ENCODE measurements at places on chromosomes 6 and 20.

GRCh38 chr6:21965953-21966539 lies 330.8 kb downstream of the PRL start:
- DNase-seq = no peak

- no peak for DNase-seq
These were observed 73.3 kb upstream of the SGK1 start for GRCh38 chr6:134391205-134391604.

- DNase-seq = no peak
These were observed 16.9 kb upstream of the STK35 start for GRCh38 chr20:2084703-2085102.

GRCh38 chr6:41346441-41346840 lies 11.0 kb downstream of the NCR2 start:
- DNase-seq = no peak

GRCh38 chr6:70289299-70289698 lies 13.6 kb downstream of the COL9A1 start:
- DNase-seq = no peak

- DNase-seq = no peak
These were observed 457.9 kb downstream of the HDGFL1 start for GRCh38 chr6:23027281-23027680.

GRCh38 chr6:43299338-43300293 lies 1.6 kb downstream of the SLC22A7 start:
- DNase-seq = no peak

- DNase-seq = no peak
These were observed 1.5 kb downstream of the ZSCAN31 start for GRCh38 chr6:28334286-28335039.

- no peak for DNase-seq
These were observed 17.6 kb downstream of the SLC18B1 start for GRCh38 chr6:132780770-132781371.

DNA sequence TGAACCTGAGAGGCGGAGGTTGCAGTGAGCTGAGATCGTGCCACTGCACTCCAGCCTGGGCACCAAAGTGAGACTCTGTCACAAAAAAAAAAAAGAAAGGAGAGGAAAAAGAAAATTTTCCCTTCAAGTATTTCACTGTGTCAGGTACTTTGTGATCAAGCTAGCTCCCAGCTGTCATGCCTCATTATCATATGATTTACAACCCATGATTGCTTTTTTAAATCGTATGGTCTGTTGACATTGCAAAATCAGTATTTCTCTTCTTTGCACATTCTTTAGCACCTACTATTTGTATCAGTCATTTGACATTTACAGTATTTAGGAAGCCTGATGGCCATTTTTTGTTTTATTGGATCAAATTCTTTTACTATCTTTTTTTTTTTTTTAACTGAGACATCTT lies 22.4 kb downstream of the SASH1 start:
- no peak for DNase-seq

- DNase-seq = no peak
These were observed 36.9 kb downstream of the B4GALT5 start for GRCh38 chr20:49676581-49677291.

DNA sequence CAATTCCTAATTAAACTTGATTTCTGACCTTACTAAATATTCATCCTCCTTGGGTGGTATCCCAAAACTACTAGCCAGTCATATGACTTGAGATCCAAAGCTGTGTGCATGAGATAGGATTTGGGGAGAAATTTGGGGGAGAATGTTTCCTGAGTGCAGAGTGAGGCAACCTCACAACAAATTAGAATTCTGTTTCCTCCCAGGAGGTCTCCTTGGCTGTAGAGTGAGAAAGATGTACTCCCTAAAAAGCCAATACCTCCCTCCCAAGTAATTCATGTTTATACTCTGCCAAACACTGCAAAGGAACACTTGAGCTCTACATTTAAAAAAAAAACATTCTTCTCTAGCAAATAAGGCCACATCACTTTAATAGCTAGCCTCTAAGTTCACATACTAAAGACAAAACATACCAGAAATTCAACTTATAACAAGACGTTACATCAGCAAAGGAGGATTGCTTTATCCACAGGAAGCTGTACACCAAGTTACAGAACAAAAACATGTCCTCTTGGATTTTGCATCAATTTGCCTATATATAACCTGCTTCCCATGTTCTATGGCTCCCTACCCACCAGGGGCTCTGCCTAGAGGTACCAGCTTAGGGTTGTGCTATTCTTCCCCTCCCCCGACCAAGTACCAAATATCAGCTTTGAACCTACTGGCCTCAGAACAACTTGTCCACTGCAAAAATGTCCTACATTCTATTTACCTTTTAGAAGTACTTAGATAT lies 15.4 kb upstream of the TMEM30A start:
- no peak for DNase-seq

DNA sequence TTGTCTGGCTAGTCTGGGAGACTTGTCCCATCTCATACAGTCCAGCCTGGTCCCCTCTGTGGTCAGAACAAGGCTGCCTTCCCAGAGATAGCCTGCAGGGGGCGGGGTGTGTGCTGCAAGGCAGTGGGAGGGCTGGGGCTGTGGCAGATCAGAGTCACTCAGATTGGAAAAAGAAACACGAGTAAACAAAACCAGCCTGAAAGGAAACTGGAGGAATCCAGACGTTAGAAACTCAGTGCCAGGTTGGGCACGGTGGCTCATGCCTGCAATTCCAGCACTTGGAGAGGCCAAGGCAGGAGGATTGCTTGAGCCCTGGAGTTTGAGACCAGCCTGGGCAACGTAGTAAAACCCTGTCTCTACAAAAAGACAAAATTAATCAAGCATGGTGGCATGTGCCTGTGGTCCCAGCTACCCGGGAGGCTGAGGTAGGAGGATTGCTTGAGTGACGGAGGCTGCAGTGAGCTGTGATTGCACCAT lies 20.2 kb downstream of the LEMD2 start:
- DNase-seq = no peak

GRCh38 chr20:54559890-54560289 lies 84.5 kb downstream of the DOK5 start:
- DNase-seq = no peak

- DNase-seq = no peak
These were observed 14.5 kb upstream of the WFDC12 start for GRCh38 chr20:45138561-45139300.

DNA sequence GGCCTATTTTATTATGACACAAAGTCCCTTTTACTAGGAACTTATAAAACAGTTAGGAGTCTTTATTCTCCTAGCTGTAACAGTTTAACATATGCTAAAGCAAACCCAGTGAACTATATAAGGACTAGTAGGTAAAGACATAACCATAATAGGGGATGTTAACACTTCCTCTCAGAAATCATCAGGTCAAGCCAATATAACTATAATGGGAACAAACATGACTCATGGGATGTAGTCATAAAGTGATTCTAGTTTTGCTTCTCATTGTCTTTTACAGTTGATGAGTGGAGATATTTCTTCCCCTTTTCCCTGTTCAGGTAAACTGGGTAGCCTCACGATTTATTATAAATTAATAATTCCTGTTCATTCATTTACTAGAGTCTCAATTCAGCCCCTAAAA lies 9.7 kb downstream of the PTCHD4 start:
- DNase-seq = no peak

DNA sequence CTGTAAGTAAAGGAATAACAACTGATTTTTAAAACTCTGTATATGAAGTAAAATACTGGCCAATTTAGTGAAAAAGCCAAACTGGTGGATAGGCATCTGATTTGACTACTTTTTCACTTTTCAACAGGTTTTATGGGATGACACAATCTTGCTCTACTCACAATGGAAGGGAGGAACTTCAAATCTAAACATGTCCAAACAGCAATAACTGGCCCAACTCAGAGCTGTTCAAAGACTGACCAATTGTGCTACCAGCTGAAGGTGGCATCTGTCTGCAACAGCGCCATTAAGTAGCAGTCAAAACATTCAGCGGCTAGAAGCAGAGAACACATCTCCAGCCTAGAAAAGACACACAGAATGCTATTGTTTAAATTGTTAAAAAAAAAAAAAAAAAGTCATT lies 44.6 kb downstream of the SESN1 start:
- DNase-seq = no peak

- DNase-seq = no peak
These were observed 82.9 kb upstream of the MARCKS start for GRCh38 chr6:113774127-113774825.

DNA sequence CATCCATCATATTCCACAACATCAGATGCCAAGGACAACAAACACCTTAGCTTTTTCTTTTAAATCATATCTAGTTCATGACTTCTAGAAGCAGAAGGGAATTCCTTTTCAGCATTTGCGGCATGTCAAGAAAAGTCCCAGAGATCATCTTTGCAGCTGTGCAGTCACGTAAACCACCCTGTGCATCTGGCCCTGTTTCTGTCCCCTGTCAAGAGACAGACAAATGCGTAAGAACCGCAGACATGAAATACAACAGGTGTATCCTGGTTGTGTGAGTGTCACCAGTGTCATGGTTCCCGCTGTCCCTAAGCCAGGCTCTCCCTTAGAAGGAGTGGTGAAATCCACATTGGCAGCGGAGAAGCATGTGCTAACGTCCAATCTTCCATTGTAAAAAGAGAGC lies 28.1 kb downstream of the LY86 start:
- DNase-seq = no peak

DNA sequence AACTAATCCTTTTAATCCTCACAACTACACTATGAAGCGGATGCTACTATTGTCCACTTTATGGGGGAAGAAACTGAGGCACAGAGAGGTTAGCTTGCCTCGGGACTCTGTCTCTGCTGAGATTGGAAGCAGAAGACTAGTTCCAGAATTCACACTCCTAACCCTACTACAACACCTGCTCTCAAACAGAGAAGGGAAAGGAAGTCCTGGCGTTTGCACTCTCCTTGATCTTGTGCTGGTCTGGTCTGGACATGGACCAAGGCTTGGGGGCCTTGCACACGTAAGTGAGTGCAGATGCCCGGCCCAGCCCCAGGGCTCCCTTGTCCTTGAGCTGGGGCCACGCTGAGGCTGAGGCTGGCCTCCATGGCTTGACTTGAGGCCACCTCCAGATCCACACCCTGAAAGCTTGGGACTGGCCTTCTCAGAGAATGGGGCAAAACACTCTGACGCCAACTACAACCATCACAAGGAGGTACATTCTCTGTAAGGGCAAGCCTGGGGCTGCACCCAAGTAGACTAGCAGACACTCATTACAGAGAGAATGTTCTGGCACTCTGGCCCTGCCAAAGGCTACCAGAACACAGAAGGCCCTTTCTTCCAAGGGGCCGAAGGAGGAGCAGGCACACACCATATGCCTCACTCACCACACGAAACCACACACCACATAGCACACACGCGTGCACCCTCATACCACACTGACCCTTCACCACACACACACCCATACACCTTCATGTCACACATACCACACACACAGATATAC lies 33.3 kb upstream of the EZR start:
- DNase-seq = no peak

- no peak for DNase-seq
These were observed 42.7 kb upstream of the GCNT2 start for GRCh38 chr6:10478187-10479040.

- no peak for DNase-seq
These were observed 2.0 kb downstream of the FYN start for GRCh38 chr6:111871207-111871606.

GRCh38 chr20:63433756-63434531 lies 38.5 kb downstream of the KCNQ2 start:
- DNase-seq = no peak

- no peak for DNase-seq
These were observed 169.6 kb downstream of the PLCB1 start for GRCh38 chr20:8301655-8302054.

GRCh38 chr6:12516070-12516469 lies 200.5 kb upstream of the PHACTR1 start:
- no peak for DNase-seq

- no peak for DNase-seq
These were observed 8.7 kb downstream of the UBR2 start for GRCh38 chr6:42572523-42572922.

DNA sequence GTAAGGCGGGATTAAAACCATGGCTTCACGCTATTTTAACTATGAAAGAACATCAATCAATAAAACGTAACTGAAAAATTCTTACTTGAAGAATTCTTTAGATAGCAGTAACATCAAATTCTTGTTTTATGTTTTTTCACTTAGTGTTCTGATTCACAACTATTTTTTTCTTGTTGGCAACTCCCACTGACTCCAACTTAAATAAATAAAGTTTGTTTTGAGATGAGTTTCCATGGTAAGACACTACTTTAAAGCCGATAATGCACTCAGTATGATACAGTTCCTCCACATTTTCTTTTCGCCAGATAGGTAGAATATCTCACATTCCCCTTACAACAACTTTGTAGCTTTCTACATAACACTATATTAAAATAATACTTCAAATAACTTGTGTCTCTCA lies 33.1 kb upstream of the CNKSR3 start:
- DNase-seq = no peak

- no peak for DNase-seq
These were observed 87.8 kb downstream of the SLC22A3 start for GRCh38 chr6:160435935-160436334.

- DNase-seq = no peak
These were observed 135.3 kb upstream of the FOXQ1 start for GRCh38 chr6:1176567-1176966.

GRCh38 chr20:63174309-63175037 lies 41.5 kb downstream of the YTHDF1 start:
- no peak for DNase-seq

DNA sequence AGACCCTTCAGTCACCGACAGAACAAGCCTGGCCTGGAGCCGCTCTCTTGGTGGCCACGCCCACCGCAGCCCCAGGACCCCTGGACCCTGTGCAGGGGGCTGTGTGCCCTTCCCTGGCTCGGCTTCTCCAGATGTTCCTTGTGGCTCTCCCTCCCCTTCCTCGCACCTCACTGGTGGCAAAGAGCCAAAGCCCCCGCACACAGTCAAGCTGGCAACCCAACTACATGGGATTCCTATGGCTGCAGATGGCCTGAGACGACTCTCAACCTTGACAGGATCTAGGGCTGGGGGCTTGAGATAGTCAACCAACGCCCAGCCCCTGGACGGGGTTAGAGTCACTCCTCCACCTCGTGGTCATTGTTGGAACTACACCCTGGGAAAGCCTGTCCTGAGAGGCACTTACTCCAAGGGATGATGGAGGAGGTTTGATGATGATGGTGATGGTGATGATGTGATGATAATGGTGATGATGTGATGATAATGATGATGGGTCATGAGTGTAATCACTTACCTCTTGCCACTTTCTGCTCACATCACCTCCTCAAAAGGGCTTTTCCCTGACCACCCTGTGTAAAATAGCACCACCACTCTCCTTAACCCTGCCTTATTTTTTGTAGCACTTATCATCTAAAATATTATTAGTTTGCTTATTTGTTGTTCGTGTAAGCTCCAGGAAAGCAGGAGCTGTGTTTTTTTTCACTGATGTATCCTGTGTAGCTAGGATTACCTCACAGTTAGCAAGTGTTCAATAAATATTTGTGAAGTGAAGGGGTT lies 278.4 kb downstream of the LRFN2 start:
- DNase-seq = no peak

Measured in BJ (cell line).